ENCODE measurements at places on chromosomes 5 and 9. TPM values are rescaled to one million over a fixed set of nuclear protein-coding genes. Genes with fewer than 3 reads are reported as not detected.

DNA sequence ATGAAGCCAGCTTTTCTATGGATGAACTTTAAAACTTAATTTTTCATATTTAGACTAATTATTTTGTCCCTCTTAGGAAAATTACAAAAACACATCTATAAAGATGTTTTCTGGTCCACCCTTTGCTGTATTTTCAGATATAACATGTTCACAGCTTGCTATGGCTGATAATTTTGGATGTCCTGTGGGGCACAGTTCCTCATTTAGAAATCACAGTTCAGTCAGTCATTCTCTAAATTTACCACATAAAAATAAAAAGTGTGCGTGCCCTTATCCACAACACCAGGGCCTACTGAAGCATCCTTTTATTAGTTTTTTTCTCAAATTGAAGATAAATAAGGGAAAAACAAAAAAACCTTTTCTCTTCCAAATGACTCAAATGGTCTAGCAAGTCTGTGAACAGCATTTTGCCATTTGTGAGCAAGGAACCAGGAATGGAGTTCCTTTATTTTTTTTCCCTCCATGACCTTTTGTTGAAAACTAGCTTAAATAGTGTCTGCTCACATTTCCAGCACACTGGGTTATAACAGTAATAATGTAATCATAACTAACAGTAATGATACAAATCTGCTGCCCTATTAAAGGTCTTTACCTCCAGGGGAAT lies 87.1 kb downstream of the CEMIP2 start:
- DNase-seq: no peak

DNA sequence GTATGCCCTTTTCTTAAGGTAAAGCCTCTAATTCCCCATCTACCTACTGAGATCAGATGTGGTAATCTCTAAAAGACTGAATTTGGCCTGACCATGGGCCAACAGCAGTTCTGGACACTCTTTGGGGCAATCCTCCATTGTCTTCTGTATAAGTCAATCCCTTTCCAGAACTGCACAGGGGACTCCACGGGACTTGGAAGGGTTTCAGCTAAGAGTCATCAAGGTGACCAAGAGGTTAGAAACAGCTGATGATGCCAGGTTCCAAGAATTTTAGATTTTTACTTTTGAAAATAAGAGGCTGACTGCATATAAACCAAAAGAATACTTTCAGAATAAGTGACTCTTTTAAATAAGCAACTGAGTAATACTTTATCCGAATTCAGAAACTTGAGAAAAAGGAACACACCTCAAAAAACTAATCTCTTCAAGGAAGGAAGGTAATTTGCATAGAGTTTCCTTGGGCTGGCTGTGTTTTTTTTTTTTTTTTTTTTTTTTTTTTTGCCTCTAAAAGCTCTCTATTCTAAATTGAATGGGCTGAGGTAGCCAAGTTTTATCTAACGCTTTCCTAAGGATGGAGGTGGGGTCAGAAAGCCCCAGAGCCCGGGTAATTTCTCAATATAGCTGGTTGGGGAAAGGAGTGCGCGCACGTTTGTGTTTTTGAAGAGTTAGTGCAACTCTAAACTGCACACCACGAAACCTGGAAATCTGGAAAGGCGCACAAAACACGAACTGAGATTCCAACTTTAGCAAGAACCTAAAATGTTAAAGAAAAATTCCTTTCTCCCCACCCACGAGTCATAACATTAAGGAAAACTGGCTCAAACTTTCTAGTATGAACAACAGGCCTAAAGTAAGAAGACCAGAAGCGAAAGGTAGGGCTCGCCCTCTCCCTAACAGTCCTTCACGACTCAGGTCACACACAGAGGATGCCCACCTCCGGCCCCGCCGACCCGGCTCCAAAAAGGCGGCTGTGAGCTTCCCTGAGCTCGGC lies 1.3 kb downstream of the VCP start:
- DNase-seq: peak; percentile 34

DNA sequence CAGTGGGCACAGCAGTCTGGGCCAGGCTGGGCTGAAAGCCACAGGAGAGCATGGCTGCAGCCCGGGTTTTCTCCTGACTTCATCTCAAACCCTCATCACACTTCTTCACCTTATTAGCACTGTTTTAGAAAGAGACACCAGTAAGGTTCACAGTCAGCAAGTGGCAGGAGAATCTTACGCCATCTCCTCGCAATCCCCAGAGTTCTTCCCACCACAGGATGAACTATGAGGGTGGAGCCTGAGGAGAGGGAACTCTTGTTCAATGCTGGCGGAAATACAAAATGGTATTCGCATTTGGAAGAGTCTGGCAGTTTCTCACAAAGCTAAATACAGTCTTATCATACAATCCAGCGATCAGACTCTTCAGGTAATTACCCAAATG lies 14.7 kb downstream of the BICD2 start:
- DNase-seq: no peak

DNA sequence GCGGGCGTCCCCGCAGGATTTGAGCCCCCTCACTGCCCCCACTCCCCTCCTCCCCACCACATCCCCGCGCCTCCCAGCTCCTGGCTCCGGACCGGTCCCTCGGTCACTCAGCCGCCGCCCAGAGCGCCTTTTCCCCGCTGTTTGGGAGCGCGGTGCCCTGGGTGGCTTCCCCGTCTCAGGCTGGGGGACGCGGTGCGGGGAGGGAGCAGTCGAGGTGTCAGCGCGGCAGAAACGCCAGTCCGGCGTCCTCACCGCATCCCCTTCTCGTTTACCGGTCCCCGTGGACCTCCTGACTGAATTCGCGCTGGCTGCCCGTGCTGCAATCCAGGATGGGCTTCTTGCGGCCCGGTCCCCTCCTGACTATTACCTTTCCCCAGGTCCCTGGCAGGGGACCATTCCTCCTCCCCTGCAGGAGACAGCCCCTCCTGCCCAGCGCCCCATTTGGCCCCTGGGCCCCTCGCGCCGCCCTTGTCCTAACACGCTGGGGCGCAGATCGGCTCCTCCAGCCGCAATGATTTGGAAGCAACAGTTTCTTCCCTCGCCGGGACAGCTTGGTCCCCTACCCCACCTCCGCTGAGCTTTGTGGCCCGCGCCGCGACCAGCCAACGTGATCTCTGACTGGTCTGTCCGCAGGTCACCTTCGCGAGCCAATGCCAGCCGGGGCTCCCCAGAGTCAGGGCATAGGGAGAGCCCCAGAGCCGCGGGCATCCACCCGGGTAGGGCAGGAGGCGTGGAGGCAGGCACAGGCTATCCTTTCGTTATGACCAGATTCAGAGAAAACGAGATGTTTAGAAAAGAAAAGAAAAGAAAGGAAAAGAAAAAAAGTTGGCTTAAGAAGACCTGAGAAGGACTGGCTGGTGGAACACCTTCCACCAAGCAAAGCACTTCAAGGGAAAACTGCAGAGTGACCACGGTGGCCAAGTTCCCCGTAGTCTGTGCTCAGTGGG lies 1.2 kb downstream of the ANKRD33B start:
- no peak for DNase-seq

GRCh38 chr5:121053055-121053985 lies 589.2 kb downstream of the PRR16 start:
- DNase-seq: no peak

- DNase-seq: no peak
Measured at GRCh38 chr5:175281257-175281656, 162.7 kb downstream of the DRD1 start.

DNA sequence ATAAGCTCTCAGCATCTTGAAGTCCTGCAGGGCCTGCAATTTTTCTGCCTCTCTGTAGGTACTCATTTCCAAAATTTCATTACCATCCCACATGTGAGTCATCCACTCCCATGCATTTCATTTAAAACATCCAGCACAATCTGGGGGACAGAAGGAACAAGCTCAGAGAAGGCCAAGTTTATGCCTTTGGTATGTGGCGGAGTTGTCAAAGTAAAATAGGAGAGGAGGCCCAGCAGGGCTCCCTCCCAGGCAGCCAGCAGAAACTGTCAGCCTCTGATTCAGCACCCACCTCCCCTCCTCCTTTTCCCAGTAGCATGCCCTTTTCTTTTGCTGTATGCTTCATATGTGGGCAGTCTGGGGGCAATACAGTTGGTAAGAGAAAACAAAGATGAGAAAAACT lies 126.4 kb upstream of the ZNF366 start:
- DNase-seq: no peak

DNA sequence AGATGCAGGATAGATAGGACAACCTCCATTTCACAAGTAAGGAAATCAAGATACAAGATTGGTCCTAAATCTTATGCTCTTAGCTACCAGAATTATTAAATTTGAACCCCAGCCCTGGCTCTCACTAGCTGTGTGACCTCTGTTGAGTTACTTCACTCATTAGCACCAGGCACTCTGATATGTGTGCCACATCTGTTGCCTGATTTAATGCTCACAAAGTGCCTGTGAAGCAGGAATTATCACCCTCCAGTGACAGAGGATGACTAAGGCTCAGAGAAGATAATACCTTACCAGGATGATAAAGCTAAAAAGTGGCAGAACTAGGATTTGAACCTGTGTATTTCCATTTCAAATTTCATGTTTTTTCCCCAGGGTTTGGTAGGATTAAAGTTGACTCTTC lies 110.0 kb downstream of the PLPPR1 start:
- DNase-seq: no peak

GRCh38 chr5:929596-929995 lies 36.9 kb downstream of the TRIP13 start:
- DNase-seq: no peak

DNA sequence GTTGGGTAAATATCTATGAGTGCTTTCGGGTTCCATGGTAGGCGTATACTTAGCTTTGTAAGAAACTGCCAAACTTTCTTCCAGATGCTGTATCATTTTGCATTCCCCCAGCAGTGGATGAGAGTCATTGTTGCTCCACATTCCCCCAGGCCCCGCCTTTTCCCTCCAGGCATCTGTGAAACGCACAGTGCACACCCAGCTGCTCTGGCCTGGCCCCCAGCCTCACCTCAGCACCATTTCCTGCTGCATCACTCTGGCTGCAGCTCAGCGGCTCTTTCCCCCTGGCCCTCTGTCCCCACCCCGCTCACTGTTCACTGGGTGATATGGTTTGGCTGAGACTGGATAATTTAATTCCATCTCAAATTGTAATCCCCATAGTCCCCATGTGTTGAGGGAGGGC lies 76.6 kb upstream of the SPTLC1 start:
- peak; percentile 17 for DNase-seq

RANBP17 gene
- total RNA-seq: 4.2 TPM

IL4 gene
- not detected for total RNA-seq

GPR151 gene
- total RNA-seq: not detected

ZNF484 gene
- 8.2 TPM for total RNA-seq

STPG3 gene
- not detected for total RNA-seq

IFNB1 gene
- total RNA-seq: not detected
